Adrenal gland (tissue), 19 donors: ENCODE measurements at places on chromosomes 7 and 10. TPM values are rescaled to one million over a fixed set of nuclear protein-coding genes. Genes with fewer than 3 reads are reported as not detected.

The PRKG1 gene
- polyA plus RNA-seq, result 15.5 TPM

The HMX3 gene
- polyA plus RNA-seq, result not detected

The HSPA14 gene
- polyA plus RNA-seq, result 13.4 TPM

The ACSM6 gene
- not detected for polyA plus RNA-seq

The BTRC gene
- 10.0 TPM for polyA plus RNA-seq

The EPO gene
- not detected for polyA plus RNA-seq

The MOGAT3 gene
- not detected for polyA plus RNA-seq

The NOLC1 gene
- polyA plus RNA-seq, result 111 TPM

The ACHE gene
- polyA plus RNA-seq, result 3.3 TPM

The CALML3 gene
- polyA plus RNA-seq, result 0.07 TPM

The CALML5 gene
- not detected for polyA plus RNA-seq

The LIPN gene
- polyA plus RNA-seq, result not detected

The SPDYE16 gene
- 0.22 TPM for polyA plus RNA-seq

The DNAH11 gene
- polyA plus RNA-seq, result 8.8 TPM

The SPDYE18 gene
- 0.61 TPM for polyA plus RNA-seq

The LGI1 gene
- polyA plus RNA-seq, result 5.9 TPM
